ENCODE measurements at places on chromosomes 4 and X.

DNA sequence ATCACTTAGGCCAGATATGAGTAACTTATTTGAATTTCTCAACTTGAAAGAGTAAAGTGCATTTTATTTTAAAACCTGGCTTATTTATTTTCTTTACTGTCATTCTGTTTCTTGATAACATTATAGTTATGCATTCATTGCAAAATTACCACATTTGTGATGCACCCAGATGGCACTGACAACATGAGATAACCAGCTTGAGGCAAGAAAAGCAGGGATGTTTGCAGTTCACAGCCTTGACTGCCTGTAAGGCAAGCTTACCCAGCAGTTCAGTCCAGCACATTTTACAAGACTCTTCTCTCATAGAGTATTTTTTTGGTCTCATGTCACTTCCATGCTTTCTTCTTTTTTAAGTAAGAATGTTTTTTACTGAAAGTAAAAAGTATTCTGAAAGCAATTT, 25.3 kb upstream of the EPGN start:
- DNase-seq = no peak

DNA sequence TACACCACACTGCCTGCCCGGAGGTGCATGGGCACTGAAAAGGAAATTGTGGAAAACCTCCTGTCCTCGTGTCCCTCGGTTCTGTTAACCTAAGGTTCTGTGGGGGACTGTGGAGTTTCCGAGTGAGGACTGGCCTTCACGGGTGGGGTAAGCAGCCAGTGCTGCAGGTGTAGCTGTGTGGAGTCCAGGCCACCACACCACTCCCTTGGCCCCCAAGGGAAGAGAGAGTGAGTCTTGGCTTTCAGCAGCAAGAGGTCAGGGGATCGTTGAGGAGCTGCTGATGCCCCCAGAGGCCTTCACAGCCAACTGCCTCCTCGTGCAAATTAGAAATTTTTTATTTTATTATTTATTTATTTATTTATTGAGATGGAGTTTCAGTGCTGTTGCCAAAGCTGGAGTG, 20.4 kb downstream of the BEND4 start:
- no peak for DNase-seq

- DNase-seq = no peak
Observed at GRCh38 chrX:71846429-71846828, 64.2 kb upstream of the NHSL2 start.

- no peak for DNase-seq
Observed at GRCh38 chrX:122134291-122134690, 1049.8 kb upstream of the GRIA3 start.

- no peak for DNase-seq
Observed at GRCh38 chrX:37590047-37590446, 18.6 kb downstream of the LANCL3 start.

DNA sequence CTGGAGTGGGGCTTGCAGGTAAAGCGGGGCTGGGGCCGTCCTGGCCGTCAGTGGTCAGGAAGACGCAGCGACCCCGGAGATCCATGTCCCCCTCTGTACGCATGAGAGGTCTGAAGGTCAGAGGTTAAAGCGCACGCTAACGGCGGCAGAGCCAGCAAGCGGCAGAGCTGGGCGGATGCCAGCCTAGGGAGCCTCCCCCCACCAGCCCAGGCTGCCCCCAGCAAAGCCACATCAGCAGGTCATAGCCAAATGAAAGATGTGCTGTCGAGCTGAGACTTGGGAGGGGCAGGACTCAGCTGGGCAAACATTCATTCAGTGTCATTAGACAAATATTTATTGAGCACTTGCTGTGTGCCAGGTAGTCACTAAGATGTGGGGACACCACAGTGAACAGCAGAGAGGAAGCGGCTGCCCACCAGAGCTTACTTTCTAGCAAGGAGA, 593 bp upstream of the JAKMIP1 start:
- no peak for DNase-seq

GRCh38 chr4:89373394-89373793, 65.8 kb upstream of the GPRIN3 start:
- DNase-seq = no peak

GRCh38 chr4:90174621-90175023, 47.4 kb downstream of the CCSER1 start:
- no peak for DNase-seq

DNA sequence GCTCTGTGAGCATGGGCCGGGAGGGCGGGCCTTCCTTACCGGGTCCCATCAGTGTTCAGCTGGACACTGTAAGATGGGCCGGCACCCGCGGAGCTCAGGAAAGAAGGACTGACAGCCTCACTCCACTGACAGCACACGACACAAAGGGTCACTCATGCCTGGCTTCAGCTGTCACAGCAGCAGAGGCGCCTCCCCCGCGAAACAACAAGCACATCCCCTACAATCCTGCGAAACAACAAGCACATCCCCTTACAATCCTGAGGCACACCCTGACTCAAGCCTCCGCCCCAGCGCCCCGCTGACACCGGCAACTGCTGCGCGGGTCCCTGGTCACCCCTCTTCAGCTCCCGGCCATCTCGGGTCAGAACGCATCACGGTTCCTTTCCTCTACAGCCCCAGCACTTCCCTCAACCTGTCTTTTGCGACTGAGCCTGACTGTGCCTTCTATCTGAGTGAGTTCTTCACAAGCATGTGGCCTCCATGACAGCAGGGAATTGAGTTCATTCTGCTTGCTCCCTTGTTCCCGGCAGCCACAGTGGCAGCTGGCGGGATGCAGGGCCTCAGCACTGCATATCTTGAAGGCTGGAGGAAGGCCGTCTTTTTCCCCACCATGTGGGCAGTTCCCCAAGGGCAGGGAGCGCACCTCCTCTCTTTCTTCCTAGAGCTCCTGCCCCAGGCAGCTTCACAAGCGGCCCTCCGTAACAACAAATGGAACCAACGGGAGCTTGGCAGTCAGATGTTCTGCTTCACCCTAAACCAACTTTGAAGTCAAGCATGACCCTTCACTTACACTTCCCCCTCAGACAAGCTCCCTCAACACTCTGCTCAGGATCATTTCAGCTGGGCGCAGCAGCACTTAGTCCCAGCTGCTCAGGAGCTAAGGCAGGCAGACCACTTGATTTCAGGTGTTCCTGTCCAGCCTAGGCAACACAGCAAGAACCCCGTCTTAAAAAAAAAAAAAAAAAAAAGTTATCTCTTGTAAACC, 39.6 kb downstream of the SCD5 start:
- DNase-seq = no peak

DNA sequence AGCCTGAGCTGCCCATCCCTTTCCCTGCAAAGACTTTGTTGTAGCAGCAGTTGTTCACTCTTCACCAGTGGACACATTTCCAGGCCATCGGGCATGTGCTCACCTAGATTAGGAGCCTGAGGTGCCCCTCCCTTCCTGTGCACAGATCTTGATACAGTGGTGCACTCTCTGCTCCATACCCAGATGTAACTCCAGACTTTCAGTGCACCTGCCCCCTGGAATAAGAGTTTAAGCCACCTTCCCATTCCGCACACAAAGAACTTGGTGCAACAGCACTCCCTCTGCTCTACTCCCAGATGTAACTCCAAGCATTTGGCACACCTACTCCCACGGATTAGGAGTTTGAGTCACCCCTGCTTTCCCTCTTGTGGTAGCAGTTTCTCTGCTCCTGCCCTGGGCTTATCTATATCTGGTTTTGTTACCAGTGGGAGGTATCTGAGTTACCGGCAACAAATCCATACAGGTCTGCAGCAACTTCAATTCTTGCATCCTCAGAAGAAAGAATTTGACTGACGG, 36.0 kb upstream of the PLK4 start:
- no peak for DNase-seq

DNA sequence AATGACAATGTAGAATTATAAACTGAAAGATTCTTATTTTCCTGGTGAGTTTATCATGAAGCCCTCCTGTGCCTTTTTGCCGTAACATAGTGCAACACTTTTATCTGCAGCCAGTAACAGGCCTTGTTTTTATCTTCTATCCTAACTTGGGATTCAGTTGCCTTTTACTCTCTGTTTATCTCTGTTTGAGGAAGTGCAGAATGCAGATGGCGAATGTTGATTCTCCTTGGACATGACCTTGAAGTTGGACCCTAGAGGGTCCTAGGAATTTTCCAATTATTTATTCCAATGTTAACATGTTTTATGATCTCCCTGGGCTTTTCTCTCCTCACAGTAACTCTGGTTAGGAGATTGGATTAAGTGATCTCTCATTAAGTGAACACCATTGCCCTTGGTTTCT, 165.0 kb downstream of the FMR1NB start:
- DNase-seq = no peak

DNA sequence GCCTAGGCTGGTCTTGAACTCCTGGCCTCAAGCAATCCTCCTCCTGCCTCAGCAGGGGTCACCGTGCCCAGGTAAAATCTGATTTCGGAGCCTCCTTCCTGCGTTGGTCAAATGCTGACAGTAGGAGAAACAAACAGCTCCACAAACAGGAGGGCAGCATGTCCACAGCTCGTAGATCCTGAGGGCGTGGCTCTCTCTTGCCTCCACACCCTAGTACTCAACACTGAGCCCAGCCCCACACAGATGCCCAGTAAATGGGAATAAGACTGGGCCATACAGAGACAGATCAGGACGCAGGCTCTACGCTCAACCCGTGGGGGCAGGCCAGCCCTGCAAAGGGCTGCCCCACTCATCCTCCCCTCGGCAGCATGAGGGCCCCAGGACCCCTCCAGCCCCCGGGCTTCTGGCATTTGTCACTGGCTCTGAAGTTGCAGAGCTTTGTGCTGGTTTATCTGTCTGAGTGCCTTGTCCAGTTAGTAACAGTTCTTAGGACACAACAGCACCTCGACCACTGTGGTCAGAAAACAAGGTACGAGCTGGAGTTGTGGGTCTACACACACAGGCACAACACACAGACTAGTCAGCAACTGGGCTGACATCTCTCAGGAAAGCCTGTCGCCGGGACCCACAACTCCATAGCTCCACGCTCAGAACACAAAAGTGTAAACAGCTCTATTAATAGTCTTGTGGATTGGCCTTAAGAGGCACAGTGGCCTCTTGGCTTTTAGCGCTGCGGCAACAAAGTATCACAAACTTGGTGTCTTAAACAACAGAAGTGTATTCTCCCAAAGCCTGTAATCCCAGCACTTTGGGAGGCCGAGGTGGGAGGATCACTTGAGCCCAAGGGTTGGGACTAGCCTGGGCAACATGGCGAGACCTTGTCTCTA, 5.2 kb downstream of the TNIP2 start:
- no peak for DNase-seq

DNA sequence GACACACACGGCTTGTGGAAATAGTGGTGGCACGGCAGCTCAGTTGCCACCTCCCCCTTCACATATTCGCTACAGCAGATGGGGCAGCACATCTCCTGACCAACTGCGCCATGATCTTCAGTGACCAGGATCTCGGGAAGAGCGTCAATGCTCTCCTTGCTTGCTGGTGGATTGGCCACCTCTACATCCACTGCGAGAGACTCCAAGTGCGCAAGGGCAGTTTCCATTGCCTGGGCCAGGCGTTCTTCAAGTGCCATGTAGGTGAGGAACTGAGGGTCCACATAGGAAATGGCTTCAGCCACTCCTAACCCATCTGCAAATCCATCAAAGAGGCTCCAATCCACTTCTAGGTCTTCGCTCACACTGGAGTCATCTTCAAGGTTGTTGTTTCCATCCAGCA, 3.9 kb downstream of the PJA1 start:
- no peak for DNase-seq

- no peak for DNase-seq
Observed at GRCh38 chrX:2928583-2929434, at the start of gene ARSD. Gene ARSD, minus strand, starts transcription at chrX:2929339. Its CDS starts 64 bp downstream, at chrX:2929275.

- no peak for DNase-seq
Observed at GRCh38 chrX:122641826-122642225, 542.3 kb upstream of the GRIA3 start.

DNA sequence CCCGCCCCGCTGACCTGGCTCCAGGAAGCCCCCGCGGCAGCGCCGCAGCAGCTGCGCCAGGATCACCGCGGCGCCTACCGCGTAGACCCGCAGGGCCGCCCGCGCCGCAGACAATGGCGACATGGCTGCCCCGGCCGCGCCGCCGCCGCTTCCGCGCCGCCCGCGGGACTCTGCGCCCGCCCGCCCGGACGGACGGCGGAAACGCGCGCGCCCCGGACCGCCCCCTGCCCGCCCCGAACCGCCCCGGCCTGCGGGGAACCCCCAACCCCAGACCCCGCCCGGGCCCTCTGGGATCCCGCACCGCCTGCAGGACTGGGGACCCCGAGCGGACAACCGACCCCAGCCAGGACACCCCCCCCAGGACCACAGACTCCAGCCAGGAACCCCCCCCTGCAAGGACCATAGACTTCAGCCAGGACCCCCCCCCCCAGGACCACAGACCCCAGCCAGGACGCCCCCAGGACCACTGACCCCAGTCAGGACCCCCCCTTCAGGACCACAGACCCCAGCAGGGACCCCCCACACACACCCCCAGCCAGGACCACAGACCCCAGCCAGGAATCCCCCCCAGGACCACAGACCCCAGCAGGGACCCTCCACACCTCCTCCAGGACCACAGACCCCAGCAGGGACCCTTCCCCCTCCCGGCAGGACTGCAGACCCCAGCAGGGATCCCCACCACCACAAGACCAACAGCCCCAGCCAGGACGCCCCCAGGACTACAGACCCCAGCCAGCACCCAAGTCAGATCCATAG, at the start of the genes DHRSX and ZBED1:
DHRSX (minus strand) TSS at position 174 of the 756 bp plus-strand sequence; CDS start at position 123, 51 bp downstream.
ZBED1 (minus strand) TSS at position 174 of the 756 bp plus-strand sequence. CDS start 10,257 bp downstream, outside the sequence.
- DNase-seq = no peak

DNA sequence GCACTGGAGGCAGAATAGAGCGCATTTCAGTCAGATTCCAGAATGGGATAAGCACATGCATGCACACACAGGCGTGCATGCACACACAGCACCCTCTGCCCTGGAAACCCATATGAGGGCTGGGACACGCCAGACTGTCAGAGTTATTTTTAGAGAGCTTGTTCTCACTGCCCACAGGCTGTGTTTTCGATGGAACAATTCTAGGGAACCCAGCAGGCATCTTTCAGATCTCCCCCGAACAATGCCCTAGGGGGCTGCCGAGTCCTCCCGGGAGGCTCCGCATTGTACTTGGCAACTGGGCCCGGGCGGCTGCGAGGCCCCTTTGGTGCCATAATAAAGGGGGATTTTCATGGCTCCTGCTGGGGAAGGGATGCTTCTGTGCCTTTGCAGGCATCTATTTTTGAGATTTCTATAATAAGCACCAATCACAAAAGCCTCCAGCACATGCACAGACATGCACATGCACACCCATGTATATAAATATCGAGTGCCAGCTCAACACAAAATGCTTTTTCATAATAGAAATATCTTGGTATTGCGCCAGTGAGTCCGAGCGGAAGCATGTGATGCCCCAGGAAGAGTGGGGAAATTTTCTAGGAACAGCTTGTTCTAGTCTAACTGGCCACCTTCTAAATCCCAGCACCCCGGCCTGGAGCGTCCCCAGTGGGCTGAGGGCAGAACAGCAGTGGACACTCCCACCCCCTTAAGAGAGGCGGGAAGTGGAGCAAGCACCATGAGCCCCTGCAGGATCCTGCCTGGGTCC, 88.5 kb downstream of the PHKA2 start:
- DNase-seq = no peak

DNA sequence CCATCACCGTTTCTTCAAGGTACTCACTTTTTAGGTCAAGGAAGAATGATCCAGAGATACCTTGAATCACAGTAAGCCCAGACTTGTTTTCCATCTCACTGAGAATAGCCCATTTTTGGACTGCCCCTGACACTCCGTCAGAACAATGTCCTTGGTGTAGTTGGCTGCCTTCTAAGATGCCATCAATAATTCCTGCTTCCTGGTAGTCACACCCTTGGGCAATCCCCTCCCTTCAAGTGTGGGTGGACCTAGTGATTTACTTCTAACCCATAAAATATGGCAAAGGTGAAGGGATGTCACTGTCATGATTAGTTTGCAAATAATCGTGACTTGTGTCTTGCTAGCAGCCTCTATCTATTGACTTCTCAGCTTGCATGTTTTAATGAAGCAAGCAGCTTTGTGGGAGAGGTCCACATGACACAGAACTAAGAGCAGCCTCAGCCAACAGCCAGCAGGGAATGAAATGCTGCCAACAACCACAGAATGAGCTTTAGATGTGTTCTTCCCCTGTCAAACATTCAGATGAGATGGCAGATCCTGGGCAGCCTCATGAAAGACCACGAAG, 20.0 kb upstream of the KLHL34 start:
- no peak for DNase-seq

All from AML-193 (cell line).